Activated naive CD8-positive, alpha-beta T cell treated with anti-CD3 and anti-CD28 coated beads for 36 hours (primary cell): ENCODE measurements at places on chromosomes 2 and 18. TPM values are rescaled to one million over a fixed set of nuclear protein-coding genes. Genes with fewer than 3 reads are reported as not detected.

Gene DLX1
- not detected for total RNA-seq

Gene THSD7B
- total RNA-seq: not detected

Gene GULP1
- total RNA-seq: not detected

Gene MC4R
- not detected for total RNA-seq

Gene CFLAR
- total RNA-seq: 198 TPM
